KBM-7 (cell line): ENCODE measurements at places on chromosomes 4 and X.

DNA sequence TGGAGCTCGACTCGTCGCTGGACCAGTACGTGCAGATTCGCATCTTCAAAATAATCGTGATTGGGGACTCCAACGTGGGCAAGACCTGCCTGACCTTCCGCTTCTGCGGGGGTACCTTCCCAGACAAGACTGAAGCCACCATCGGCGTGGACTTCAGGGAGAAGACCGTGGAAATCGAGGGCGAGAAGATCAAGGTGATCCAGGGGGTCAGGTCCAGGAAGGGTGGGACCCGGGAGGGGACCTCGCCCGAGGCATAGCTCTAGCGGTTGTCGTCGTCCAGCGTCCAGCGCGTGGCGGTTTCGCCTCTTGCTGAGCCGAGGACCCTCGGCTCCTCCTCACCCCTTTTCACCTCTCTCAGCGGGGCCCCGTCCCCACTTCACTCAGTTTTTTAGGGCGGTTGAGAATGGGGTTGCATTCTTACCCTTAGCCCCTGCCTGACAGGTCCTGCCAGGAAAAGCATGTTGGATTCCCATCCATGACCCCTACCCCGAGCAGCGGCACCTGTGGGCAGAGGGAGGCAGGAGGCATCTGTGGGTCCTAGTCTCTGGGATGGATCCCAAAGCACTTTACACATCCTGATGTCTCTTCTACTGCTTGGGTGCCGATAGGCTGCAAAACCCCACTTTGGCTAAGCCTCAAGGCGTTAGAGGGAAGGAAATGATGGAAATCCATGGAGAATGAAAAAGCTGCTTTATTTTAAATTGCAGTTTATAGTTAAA, 524 bp downstream of the RAB33A start:
- DNase-seq, result no peak

DNA sequence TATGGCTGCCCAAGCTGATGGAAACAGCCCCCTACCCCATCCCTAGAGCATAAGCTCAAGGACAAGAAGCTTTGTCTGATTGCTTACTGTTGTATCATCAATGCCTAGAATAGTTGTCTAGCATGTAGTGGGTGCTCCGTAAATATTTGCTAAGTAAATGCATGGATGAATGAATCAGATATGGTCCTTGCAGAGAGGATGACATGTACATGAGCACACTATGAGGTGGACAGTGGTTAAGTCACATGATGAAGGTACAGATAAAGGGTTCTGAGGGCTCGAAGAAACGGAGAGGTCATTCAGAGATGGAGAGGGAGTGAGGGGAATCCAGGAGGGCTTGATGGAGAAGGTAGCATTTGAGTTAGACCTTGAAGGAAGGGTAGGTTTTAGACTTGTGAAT, 214.2 kb downstream of the RBMX2 start:
- DNase-seq, result no peak

- peak; percentile 52 for DNase-seq
These were observed 1.5 kb downstream of the ADRA2C start for GRCh38 chr4:3767570-3768288.

DNA sequence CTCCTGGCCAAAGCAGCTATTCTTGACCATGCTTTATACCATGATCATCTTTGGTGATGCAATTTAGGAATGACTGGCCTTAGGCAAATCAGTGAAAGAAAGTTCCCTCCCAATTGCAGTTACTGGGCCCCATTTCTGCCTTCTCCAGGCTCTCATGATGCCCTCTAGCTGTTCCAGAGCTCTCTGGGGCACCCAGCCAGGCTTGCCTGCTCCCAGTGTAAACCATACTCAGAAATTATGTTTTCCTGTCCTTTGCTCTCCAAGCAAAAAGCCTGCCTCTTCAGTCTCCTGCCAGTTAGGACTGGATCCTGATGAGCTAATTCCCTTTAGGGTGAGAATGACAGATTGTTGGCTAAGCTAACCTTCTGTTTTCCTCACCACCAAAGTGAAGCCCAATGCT, 85.3 kb upstream of the RBPJ start:
- no peak for DNase-seq

GRCh38 chrX:12985331-12985730, 10.4 kb downstream of the TMSB4X start:
- no peak for DNase-seq

DNA sequence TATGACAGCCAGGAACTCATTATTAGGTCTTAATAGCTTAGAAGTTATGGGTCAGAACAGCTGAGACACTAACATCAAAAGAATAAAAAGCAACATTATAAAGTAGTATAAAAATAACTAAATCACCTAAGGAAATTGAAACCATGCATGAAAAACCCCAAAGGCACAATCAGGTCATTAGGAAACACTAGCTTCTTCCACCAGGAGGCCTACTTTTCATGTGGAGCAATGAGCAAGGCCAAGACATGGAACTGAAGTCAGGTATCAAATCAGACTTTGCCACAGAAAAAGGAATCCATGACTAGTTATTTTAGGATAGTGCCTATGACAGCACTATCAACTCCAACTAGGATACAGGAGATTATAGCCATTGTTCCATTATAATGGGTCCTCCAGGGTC, 7.9 kb downstream of the HUWE1 start:
- DNase-seq, result peak; percentile 40

DNA sequence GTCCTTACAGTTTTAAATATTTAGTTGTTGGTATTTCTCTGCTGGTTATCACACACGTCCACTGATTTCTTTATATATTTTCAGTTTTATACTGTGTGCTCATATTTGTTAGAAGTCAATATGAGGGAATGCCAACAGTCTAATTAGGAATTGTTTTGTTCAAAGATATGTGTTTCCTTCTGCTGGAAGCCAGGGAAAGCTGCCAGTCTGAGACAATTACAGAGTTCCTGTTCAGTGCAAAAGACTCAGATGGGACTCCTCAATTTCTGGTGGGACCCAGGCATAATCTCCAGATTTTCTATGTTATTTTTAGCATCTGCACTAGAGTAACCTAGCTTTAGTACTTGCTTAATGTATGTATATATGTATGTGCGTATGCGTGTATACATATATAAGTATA, 486.0 kb downstream of the GRID2 start:
- DNase-seq, result no peak

GRCh38 chr4:169150806-169151205, 120.0 kb downstream of the SH3RF1 start:
- DNase-seq, result no peak

DNA sequence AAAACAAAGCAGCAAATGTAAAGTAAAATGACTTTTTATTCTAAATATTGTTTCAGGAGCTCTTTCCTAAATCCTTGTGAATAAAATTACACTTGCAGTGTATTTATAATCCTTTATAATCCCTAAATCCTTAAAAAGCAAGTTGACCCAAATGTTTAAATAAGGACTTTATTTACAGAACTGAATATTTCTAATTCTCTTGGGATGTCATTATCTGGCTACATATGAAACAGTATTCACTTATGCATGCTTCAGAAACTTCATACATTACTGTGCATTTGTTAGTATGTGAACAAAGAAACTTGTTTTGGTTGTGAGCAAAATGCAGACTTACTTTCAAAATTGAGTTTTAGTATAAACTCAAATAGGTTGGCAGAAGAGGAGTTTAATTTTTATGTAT, 49.2 kb downstream of the PTTG2 start:
- DNase-seq, result no peak

DNA sequence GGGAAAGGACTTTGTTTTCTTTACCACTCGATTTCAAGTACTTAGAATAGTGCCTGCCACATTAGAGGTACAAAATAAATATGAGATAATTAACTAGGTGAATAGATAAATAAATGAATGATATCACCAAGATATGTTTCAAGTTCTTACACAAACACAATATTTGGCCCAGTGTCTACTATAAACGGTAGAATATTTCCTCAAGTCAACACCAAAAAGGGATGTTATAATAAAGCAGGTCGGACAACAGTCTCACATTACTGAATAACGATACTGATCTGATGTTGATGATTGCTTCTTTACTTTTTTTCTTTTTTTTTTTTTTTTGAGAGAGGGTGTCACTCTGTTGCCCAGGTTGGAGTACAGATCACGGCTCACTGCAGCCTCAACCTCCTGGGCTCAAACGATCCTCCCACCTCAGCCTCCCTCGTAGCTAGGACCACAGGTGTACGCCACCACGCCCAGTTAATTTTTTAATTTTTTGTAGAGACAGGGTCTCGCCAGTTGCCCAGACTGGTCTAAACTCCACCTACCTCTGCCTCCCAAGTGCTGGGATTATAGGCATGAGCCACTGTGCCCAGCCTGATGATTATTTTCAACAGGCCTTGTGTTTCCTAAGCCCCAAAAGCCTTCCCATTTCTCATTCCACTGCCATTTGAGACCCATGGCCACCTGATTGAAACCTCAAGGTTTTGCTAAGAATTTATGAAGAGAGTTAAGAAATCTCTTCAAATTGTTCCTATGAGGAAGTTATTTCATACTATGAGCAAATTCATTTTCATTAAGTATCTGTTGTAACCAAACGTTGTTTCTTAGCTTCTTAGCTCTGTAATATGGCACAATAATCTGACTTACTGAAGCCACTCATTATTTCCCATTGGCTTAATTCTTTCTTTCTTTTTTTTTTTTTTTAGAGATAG, 2.3 kb downstream of the MANBA start:
- DNase-seq, result no peak

DNA sequence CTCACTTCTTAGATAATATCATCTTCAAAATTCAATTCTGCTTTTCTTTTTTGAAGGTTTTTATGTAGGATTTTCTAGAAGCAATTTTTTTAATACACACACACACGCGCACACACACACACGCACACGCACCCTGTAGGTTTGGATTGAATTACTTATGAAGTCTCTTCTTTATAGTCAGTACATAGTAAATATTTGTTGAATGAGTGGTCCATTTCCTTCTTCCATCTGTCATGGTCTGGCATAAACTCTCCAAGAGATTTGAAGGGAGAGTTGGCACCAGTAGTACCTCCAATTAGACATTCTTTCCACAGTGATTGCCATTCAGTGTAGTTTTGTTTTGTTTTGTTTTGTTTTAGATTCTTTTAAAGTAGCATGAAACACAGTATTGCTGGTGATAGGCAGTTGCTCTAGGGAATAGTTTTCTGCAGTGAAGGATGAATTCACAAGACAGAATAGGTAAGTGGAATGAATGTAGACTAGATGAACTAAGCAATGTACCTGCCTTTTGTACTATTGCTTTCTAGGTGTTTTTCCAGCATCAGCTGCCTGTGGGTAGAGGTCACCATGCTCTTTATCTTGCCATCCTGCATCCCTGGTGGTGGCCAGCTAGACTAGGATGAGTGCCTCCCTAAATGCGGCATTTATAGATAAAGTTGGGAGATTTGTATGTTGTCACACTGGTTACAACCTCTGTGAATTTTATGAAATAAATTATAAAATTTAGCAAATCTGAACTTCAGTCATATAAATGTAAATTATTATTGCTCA, 20.5 kb downstream of the PDLIM5 start:
- DNase-seq, result no peak

DNA sequence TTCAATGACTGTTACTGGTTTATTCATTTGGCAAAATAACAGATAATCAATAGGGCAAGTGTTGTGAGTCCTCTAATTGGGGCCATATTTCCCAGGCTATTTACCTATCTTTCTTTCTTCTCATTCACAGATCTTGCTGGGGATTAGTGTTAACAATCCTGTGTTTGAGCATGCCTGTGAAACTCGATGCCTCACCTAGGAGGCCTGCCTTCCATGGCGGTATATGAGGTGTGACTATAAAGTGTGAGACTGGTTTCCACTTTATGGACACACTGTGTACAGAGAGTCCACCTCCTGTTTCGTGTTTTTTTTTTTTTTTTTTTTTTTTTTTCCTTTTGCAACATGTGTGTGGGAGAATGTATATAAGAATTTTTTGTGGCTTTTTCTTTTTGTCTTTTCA, 199.3 kb downstream of the BMPR1B start:
- no peak for DNase-seq

GRCh38 chr4:7227008-7227407, 34.7 kb downstream of the SORCS2 start:
- no peak for DNase-seq

DNA sequence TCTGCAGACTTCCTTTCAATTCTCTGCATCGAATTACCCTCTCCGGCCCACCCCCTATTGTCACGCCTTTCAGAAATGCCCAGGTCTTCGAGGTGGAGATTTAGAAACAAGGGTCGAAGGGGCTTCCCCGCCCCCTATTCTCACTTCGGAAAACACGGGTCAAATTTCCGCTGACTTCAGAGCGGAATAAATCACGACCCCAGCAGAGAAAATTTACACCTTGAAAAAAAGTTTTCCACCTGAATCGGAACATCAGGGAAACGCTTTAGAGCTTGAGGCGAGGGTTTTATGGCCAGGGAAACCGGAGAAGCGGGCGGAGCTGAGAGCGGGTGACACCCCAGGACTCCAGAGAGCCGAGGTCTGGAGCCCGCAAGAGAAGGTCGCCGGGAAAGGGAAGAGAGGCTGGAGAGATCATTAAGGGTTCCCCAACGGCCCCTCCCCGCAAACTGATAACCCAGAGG, 1.6 kb downstream of the SHISA3 start:
- no peak for DNase-seq

DNA sequence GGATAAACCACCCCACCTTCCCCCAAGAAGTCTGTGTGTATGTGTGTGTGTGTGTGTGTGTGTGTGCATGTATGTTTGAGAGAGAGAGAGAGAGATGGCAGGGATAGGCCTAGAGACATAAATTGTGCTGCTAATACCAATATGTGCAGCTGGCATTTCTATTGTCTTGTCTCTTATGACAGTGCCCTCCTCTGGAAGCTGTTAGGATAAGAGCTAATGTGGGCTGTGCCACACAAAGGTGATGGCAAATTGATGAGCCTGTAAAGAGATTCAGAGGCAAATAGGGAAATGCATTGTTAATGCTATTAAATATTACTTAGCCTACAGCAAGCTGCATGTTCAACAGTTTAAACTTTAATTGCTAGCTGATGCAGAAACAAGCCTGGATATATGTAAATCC, 332.0 kb downstream of the NKX6-1 start:
- no peak for DNase-seq

- no peak for DNase-seq
These were observed 8.6 kb downstream of the CD38 start for GRCh38 chr4:15786743-15787142.

- DNase-seq, result no peak
These were observed 43.4 kb downstream of the MOB1B start for GRCh38 chr4:70945452-70946055.

DNA sequence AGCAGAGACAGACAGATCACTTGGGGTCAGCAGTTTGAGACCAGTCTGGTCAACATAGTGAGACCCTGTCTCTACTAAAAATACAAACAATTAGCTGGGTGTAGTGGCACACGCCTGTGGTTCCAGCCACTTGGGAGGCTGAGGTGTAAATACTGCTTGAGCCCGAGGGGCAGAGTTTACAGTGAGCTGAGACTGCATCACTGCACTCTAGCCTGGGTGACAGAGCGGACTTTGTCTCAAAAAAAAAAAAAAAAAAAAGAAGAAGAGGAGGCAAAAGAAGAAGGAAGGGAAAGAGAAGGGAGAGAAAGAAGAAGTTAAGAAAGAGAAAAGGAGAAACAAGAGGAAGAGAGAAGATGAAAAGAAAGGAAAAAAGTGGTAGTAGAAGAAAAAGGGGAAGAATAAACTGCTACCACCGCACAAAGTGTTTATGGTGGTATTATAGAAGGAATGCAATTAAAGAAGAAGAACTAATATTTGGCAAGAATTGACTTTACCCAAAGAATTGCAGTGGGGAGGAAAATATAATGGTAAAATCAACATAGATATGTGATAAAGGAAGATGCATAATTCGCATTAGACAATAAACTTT, 19.6 kb upstream of the NSUN7 start:
- peak; percentile 48 for DNase-seq

- DNase-seq, result no peak
These were observed 40.1 kb downstream of the FAM241A start for GRCh38 chr4:112185334-112185733.

GRCh38 chr4:169612871-169613859, 782 bp upstream of the NEK1 start:
- peak; percentile 86 for DNase-seq

GRCh38 chr4:92387459-92388069, 83.8 kb downstream of the GRID2 start:
- DNase-seq, result peak; percentile 72
